Right lung (tissue), 10 donors: ENCODE measurements at places on chromosomes 5 and 9. TPM values are rescaled to one million over a fixed set of nuclear protein-coding genes. Genes with fewer than 3 reads are reported as not detected.

- DNase-seq = no peak
Measured at GRCh38 chr9:22373636-22374035, 73.0 kb upstream of the DMRTA1 start.

DNA sequence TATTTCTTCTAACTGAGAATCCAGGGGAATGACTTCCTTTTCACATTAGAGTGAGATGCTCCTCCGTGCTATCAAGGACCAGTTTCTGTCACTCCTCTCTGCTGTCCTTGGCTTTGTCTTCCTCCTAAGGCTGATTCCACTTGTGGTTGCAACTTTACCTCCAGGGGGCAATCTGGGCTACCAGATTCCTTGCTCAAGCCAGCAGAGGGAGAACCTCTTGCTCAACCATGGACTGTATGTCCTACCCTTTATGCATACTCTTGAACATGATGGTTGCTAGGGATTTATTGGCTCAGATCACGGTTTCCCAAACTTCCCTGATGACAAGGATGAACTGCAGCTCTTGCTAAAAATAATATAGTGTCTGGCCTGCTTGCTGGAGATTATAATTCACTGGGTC is 24.0 kb downstream of the NNT start:
- DNase-seq = no peak

- no peak for DNase-seq
Measured at GRCh38 chr9:103949096-103949495, 145.0 kb upstream of the SMC2 start.

DNA sequence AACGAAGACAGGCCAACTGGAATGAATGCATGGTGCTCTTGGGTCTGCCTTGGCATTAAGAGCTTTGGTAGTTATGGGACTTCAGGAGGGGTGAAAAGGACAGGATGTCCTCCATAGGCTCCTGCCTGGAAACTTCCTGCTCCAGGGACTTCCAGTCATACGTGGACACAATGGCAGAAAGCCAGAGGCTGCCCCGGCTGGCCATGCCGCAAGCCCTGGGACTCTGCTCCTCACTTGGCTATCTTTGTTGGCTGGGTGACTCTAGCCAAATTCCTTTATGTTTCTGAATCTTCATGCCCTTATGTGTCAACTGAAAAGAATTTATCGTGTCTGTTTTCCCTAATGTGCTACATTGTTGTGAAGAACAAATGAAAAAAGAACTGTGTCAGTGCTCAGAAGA is 136.9 kb downstream of the SIL1 start:
- DNase-seq = no peak

DNA sequence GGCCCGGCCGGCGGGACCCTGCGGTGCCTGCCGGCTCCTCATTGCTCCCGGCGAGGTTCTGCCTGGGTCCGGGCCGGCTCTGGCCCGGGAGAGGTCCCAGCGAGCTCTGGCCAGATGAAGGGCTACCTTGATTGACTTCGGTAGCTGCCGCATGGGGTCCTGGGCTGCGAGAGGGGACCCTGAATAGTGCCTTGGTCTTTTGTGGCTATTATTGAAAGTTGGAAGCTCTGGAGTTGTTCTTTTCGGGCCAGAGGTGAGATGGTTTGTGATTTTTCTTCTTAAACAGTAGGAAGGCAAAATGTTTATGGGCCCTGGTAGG is 635 bp downstream of the NAA35 start:
- DNase-seq = no peak

The MED22 gene
- polyA plus RNA-seq = 25.4 TPM

The FAXDC2 gene
- 53.8 TPM for polyA plus RNA-seq

The SV2C gene
- 0.30 TPM for polyA plus RNA-seq

DNA sequence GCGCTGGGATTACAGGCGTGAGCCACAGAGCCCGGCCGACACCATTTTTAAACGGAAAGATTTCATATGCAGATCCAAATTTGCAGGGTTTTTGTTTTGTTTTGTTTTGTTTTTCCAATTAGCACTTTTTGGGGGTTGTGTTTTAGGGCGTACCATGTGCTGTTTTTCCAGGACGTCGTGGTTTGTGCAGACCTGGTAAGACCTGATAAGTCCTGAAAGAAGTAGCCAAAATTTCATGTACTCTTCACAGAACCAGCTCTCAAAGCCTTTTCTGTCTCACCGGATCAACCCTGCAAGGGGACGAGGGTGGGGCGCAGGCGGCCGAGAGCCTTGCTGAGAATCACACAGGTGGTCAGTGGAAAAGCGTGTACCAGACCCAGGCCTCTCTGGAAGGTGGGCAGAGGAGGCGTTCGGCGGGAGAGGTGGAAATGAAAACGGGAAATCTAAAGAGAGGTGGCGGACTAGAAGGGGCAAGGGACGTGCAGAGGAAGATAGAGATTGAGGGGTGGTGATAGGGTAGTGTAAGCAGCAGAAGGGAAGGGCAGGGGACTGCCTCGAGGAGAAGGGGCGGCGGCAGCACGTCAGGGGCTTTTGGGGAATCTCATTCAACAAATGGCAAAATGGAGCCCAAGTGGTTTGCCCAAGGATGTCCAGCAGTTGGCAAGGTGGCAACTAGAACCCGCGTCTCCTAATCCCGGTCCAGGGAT is 1.1 kb upstream of the FAF2 start:
- no peak for DNase-seq

GRCh38 chr5:176736931-176737745 is 73.2 kb upstream of the UNC5A start:
- DNase-seq = no peak

The CCDC192 gene
- polyA plus RNA-seq = 0.93 TPM

- no peak for DNase-seq
Measured at GRCh38 chr5:145872486-145872885, 328 bp downstream of the GRXCR2 start.

The PTPRD gene
- polyA plus RNA-seq = 126 TPM

The IRX4 gene
- not detected for polyA plus RNA-seq

- DNase-seq = no peak
Measured at GRCh38 chr5:173238312-173239232, 3.6 kb upstream of the NKX2-5 start.

DNA sequence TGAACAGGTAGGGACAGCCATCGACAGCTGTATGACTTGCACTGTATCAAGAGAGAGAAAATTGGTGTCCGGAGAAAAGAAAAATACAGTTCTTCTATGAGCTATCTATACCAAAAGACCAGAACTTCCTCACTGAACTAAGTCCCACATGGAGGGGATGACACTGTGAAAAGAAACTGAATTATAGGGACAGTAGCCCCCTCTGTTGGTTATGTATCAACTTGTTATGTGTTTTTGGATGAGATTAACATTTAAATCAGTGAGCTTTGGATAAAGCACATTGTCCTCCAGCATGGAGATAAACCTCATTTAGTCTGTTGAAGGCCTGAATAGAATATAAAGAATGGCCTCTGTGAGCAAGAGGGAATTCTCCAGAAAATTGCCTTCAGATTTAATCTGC is 176.6 kb upstream of the SH3GL2 start:
- no peak for DNase-seq

The PCDHB8 gene
- 1.1 TPM for polyA plus RNA-seq

- DNase-seq = no peak
Measured at GRCh38 chr5:154737667-154738320, 17.4 kb upstream of the LARP1 start.

DNA sequence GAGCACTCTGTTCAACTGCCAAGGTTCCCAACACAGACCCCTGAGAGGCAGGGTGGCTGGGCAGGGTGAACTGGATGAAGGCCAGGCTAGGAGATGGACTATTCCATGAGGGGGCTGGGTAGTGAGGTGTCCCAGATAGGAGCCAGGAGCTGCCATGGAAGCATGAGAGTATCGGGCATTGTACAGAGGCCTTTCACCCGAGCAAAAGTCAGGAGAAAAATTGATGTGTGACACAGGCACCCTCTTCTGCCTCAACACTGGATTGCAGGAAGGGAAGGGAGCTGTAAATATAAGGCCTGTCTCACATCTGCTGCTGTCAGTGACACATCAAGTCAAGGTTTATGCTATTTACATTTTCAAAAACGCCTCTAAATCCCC is 74.6 kb downstream of the UBAP1 start:
- peak; percentile 20 for DNase-seq

- DNase-seq = peak; percentile 88
Measured at GRCh38 chr5:174045470-174046025, at the start of gene NSG2. Gene NSG2, plus strand, starts transcription at chr5:174045706. Its CDS starts 1,050 bp downstream, at chr5:174046756.

DNA sequence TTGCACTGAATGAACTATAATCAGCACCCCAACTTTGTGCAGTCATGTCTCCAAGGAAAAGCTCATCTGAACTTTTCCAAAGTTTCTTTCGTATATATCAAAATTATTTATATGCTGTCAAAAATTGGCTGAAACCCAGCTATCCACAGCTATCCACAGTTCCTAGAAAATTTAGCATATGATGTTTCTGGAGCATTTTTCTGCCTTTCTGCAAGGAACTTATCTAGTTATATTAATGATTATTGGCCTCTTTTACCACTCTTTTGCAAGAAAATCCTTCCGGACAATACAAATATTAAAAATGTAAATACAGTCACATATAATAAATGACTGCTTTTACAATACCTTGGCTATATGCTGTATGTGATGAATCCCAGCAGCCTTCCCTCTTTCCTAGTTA is 270.2 kb downstream of the TMEM167A start:
- DNase-seq = no peak

DNA sequence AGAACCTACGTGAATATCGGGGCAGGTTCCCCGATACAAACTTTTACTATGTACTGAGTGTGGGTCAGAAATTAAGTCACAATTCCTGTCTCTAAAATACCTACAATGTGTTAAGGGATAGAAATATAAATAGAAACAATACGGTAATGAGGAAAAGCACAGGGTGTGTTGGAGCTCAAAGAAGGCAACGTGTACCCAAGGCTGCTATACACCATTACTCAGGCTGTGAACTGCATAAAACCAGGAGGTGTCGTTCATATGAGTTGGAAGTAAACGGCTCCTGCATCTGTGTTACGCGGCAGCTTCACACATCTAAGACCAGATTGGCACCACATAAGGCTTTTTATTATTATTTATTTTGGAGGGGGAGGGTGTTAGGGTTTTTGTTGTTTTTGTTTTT is 50.1 kb upstream of the TRPM3 start:
- DNase-seq = no peak

GRCh38 chr9:2802494-2802921 is 41.4 kb downstream of the PUM3 start:
- no peak for DNase-seq

DNA sequence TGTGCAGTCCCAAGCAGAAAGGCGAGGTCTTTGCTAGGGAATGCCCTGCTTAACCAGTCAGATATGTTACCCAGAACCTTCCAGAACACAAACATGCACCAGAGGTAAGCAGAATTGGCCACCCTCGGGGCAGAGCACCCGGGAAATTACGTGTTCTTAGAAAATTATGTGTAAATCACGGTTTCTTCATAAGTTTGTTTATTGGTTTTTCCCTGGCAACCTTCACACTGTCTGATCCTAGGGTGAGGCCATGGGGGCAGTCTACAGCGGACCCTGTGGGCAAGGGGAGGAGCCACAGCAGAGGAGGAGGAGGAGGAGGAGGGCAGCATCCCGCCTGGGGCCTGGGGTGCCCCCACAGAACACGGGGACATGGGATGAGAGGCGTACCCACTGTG is 31.4 kb downstream of the RXRA start:
- DNase-seq = no peak

DNA sequence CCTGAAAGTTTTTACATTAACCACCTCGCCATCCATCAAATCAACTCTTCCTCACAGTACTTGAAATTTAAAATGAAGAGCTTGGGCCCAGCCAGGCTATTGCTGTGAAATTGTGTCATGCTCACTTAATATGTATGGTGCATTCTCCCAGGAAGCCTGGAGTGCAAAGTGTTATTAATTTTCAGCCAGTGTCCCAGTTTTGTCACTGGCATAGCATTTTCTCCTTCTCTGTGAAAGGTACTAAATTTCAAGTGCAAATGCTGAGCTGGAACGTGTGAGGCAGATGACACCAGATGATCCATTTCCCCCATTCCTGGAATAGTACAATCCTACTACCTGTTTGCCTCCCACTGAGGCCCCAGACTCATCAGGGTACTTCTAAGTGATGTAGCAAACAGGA is 397.6 kb upstream of the ACTBL2 start:
- no peak for DNase-seq

DNA sequence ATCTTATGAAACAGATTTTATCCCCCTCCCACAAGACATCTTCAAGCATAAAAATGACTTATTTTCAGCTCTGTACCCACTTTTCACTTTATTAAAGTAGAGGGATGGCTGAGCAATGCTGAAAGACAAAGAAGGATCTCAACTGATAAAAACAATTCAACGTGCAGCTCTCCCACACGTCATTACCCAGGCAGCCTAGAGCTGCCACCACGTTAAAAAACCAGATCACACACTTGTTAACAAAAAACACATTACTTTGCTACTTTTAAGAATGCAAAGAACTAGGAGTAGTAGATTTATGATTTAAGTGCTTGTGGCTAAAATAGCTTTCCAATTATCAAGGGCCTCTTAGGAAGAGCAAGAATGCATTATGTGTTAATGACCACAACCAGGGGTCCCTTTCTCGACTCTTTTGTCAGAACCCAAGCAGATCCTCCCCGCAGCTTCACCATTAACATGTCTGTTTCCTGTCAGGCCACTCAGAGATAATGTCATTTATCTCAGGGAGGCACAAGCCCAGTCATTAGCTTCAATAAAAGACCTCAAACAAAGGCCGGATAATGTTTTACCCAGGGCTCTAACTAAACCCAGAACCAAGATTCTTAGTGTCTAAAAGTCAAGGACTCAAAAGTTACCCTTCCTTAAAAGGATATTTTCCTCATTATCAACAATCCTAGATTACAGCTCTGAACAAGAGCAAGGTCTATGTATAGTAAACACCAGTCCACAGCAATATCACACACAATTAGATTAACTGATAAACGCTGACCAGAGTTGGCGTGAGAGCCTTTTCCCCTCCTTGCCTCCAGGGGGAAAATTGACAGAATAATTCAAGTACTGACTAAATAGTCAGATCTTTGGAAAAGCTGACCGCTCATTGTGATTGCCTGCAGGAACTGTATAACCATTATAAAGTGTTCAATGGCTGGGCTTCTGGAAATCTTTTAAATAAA is 7.5 kb downstream of the ZNF608 start:
- DNase-seq = no peak

The IRGM gene
- 1.2 TPM for polyA plus RNA-seq

- no peak for DNase-seq
Measured at GRCh38 chr5:37810311-37810710, 29.5 kb downstream of the GDNF start.

The BAAT gene
- polyA plus RNA-seq = 0.54 TPM

The QRFP gene
- 0.38 TPM for polyA plus RNA-seq

- no peak for DNase-seq
Measured at GRCh38 chr9:102642651-102643050, 352.5 kb upstream of the CYLC2 start.

The DAP gene
- 80.0 TPM for polyA plus RNA-seq

GRCh38 chr5:84257061-84257460 is 127.6 kb downstream of the EDIL3 start:
- no peak for DNase-seq

DNA sequence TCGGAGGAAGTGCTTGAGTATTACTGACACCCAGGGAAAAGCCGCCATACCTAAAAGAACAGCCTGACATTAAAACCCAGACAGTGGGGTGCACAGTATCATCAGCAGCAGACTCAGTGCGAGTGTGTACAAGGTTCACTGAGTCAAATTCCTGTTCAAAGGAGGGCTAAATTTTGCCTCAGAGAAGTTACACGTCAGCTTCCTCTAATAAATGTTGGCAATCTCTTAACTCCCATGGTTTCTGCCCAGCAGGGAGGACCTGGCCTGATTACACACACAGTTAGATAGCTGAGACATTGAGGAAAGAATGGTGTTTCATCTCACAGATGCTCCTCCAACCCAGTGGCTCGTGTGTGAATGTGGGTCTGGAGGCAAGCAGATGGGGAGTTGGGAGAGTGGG is 38.2 kb downstream of the NIPSNAP3B start:
- no peak for DNase-seq
